ENCODE measurements at places on chromosomes 16 and 17.

DNA sequence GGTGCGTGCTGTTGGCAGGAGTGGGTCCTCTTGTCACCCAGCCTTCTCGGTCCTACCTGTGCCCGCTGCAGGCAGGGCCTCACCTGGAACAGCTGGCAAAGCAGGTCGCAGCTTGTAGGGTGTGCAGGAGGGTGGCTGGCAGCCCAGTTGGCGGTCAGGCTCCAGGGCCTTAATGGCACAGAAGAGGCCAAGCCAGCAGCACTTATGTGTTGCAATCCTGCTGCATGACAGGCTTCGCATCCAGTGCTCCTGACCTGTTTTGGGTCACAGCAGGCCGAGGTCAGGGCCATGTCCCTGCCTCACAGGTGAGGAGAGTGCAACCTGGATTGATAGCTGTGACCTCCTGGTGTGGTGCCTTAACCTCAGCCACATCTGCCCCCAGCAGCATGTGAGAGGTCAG, 31.9 kb downstream of the ZC3H18 start:
- DNase-seq, result no peak

DNA sequence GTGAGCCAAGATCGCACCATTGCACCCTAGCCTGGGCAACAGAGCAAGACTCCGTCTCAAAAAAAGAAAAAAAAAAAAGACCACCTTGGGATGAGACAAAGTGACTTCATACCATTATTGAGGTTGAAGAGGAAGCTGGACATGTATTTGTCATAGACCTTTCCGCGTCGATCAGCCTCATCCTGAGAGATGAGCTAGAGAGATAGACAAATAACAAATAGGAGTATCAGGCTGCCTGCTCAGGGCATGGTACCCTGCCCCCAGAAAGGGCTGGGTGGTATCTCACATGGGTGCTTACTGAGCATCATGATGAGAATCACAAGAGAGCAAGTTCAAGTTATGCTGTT, 22.1 kb downstream of the CNTNAP1 start:
- DNase-seq, result no peak

- DNase-seq, result peak; percentile 17
Observed at GRCh38 chr16:54505549-54506213, 219.1 kb upstream of the IRX3 start.

DNA sequence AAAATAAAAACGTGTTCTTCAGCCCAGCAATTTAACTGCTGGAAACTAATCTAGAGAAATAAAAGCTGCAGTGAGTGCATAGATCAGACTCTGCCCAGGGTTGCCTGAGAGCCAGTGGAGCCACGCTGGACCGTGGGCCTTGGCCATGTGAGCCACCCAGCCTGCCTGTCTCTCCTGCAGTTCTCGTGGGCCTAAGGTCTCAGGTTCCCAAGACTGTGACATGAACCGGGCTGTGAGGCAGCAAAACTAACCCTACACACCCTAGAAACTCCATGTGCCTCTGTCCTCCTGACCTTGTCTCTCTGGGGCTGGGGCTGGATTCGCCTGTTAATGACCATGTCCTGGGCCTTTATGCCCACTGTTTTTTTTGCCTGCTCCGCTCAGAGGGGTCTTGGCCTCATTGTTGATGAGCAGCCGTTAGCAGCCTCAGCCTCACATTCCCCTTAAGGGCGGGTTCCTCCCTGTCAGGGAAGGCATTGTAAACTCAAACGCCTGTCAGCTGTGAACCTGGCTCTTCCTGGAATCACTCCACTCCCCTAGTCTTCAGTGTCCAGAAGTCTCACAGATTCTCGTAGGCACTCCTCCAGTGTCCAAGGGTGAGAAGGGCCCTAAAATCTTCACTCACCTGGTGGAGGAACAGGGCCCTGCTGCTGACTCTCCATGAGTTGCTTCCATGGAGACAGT, 16.9 kb downstream of the C16orf90 start:
- no peak for DNase-seq

GRCh38 chr16:27321013-27321915, 7.5 kb downstream of the IL4R start:
- DNase-seq, result no peak

DNA sequence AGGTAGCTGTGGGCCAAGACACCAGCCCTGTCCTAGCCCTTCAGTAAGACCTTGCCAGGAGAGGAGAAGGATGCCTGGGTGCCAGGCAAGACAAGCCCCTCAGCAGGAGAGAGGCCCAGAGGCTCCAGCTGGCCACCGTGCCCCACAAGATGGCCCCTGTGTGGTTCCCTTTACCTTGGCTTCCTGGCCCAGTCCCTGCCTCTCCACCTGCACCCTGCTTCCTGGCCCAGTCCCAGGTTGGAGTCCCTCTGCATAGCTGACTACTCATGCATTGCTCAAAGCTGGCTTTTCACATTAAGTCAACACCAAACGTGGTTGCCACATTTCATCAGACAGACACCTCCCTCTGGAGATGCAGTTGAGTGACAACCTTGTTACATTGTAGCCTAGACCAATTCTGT, 4.0 kb downstream of the SYNGR3 start:
- no peak for DNase-seq

DNA sequence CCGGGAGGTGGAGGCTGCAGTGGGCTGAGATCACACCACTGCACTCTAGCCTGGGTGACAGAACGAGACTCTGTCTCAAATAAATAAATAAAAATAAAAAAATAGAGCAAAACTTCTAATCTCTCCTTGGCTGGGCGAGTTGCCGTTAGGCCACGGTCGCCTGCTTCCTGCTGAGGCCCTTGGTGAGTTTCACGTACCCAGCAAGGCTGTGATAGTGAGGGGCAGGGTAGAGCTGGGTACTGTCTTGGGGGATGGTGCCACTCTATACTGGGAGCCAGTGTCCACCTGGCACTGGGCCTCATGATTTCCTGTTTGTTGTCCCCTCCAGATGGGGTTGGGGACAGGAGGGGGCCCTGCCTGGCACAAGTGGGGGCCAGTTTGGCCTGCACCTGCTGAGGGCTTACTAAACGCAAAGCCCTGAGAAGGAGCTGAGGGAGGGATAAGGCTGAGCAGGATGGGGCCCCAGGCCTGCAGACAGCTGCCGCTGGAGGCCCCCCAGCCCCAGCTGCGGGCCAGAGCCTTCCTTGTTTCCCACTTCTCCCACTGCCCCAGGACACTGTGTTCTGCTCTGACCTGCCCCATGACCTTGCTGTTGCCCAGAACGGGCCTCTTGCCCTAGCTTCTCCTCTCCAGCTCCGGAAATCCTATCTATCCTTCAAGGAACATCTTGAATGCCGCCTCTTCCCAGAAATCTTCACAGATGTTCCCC, 25.4 kb downstream of the GJD3 start:
- no peak for DNase-seq

GRCh38 chr17:16980813-16981731, 9.2 kb upstream of the TNFRSF13B start:
- DNase-seq, result no peak

DNA sequence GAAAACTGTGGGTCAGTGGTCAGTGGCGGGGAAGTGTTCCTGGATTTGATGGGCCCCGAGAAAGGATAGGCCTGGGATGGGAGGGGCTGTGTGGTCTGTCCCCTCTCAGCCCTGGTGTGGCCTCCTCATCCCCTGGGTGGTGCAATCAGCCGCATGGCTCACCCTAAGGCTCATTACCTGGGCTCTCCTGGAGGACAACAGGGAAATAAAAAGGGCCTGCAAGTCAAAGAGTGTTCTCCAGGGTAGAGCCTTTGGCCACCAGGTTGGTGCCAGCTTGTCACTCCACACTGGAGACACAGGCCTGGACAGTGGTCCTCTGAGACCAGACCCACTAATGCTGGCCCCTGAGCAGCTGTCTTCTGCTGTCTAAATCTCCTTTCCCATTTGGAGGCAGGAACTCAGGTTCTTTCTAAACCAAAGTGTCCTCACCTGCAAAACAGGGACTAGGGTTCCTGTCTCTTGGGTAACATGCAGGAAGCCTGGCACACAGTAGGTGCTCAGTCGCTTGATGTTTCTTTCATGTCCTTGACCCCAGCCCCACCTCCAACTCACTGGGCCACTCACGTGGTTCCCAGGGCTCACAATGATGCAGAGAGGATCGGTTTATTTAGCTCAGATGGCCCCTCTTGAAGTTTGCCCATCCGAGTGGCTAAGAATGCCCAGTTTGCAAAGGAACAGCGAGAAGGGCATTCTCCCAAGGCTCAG, 2.4 kb downstream of the NDRG4 start:
- DNase-seq, result no peak

DNA sequence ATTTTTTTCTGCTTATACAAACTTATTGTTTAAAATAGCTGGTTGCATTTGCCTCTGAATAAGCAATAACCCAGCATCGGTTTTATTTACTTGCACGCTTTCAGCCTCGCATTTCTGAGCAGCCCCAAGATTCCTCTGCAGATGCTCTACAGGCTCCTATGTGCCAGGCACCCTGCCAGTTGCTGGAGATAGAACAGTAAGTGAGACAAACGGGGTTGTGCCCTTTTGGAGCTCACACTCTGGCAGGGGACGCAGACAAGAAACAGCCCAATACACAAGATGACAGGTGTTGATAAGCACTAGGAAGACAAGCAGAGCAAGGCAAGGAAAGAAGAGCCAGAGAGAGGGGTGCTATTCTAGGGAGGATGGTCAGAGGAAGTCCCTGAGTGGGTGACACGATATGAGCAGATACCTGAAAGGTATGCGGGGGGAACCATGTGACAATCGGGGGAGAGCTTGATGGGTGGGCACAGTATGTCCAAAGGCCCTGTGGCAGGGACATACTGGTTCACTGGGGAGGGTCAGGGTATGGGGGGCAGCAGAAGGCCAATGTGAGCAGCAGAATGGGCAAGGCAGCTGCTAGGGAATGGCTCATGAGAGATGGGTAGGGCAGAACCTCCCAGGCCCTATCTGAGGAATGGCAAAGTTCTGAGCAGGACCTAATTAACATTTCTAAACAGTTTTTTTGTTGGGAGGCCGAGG, 18.7 kb upstream of the ADORA2B start:
- DNase-seq, result no peak

GRCh38 chr16:26344976-26345375, 653.2 kb downstream of the HS3ST4 start:
- no peak for DNase-seq

GRCh38 chr16:65534121-65534528, 412.3 kb upstream of the CDH11 start:
- no peak for DNase-seq

GRCh38 chr17:77366558-77367245, 225.9 kb downstream of the SEC14L1 start:
- DNase-seq, result no peak

- no peak for DNase-seq
Observed at GRCh38 chr17:62998166-62998565, 32.1 kb downstream of the TANC2 start.
